ENCODE measurements at places on chromosomes 13 and 19.

DNA sequence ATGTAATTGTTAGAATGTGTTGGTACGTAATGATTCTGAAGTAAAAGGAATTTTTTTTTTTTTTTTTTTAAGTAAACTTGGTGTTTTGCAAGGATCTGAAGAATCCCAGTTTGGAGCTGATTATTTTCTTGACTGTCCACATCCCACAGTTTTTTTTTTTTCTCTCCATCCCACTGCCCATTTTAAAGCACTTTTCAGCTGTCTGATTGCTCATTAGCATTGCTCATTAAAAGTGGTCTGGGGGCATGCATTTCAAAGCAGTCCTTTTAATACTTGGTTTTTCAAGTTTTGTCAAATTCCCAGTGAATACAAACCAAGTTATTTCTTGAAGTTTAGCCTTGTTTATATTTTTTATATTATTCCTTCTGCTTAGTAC is 44.1 kb downstream of the SLAIN1 start:
- DNase-seq: no peak

- no peak for DNase-seq
Observed at GRCh38 chr13:101763191-101763590, 310.7 kb downstream of the ITGBL1 start.

- no peak for DNase-seq
Observed at GRCh38 chr13:41056194-41056593, 5.1 kb upstream of the WBP4 start.

- no peak for DNase-seq
Observed at GRCh38 chr13:34657716-34658115, 284.4 kb upstream of the NBEA start.

DNA sequence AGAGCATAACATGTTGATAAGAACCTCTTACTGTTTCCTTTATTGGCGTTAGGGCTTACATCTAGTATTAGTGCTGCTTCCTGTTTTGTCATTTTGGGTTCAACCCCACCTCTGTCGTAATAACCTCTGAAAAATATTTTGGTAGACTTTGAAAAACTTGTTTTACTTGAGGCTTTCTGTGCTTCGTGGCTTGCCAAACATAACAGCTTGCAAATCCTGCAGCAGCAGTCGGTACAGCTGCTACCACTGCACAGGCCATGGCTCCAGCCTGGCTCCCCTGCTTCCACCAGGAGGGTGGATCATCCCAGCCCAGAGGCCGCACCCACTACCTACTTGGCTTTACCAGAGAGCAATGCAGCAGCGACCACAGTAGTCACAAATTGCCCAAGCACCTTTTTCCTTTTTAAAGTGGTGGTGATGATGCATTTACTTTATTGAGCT is 11.8 kb upstream of the CEACAM4 start:
- DNase-seq: no peak

- DNase-seq: no peak
Observed at GRCh38 chr13:114339857-114340534, 25.7 kb downstream of the CHAMP1 start.

- DNase-seq: no peak
Observed at GRCh38 chr13:113357529-113357928, 6.4 kb downstream of the GRTP1 start.

GRCh38 chr19:43847246-43847645 is 20.1 kb downstream of the ZNF283 start:
- DNase-seq: no peak

DNA sequence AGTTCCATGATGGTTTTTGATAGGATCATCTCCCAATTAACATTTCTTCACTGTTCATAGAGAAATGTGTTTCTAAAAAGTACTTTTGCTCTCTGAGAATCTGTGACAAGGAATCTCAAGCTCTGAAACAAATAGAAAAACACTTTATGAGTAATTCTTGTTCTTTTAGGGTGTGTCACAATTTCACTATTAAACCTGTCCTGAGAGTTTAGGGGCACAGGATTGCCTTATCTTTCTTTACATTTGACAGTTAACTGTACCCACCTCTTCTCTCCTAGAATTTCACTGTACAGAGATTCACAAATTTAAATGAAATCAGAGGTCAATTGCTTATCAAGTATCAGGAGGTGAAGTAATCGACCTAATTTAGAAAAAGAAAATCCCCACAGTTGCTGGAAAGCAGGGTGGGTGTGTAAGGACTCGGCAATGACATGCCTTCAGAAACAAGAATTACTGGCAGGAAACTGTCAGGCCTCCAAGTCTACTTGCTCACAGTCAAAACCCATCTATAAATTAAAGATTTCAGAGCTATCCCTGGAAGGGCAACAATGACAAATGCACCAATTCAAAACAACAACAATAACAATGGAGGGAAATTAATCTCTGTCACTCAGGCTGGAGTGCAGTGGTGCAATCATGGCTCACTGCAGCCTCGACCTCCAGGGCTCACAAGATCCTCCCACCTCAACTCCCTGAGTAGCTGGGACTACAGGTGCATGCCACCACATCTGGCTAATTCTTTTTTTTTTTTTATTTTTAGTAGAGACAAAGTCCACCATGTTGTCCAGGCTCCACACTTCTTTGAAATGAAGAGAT is 250.2 kb downstream of the ABCC4 start:
- DNase-seq: no peak

GRCh38 chr19:17473041-17473440 is 2.7 kb downstream of the SLC27A1 start:
- DNase-seq: no peak

DNA sequence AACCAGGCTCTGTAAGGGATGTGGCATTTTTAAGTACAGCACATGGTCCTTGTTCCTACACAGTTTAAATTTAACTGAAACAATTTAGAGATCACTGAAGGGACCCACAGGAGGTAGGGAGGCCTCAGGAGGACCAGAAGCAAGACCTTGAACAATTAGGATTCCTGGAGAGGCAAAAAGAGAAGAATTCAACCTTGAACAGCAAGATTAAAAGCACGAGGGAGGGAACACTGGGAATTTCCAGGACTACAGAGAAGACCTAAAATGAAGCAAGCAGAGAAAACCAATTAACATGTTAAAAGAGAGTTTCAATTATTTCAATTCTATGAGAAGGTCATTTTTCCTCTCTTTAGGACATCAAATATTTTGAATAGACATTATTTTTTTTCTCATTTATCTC is 160.3 kb downstream of the KCTD12 start:
- no peak for DNase-seq

DNA sequence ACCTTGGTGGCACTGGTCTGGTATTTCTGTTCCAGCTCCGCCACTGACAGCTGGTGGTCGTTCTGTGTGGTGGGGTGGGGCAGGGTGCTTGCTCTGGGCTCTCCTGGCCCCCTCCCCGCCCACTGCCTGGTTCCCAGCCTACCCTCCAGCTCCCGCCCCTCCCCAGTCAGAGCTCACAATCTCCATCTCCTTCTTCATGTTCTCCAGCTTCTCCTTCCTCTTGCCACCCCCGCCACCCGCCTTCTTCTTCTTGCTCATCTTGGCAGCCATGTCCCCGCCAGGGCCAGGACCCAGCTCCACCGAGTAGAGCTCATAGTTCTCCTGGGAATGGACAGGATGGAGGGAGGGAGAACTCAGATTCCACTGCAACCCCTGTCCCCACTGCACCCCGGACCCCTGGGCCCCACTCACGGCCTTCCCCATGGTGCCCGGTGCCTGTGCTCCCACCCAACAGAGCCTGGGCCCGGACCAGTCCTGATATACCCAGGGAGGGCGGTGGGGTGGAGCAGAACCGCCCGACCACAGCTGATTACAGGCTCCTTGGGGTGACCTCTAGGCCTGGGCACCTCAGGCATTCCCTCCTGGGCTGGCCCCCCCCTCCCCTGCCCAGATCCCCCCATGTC is at the start of gene ATP4A:
ATP4A (minus strand) TSS at position 452 of the 623 bp plus-strand sequence; CDS start at position 423, 29 bp downstream.
- no peak for DNase-seq

DNA sequence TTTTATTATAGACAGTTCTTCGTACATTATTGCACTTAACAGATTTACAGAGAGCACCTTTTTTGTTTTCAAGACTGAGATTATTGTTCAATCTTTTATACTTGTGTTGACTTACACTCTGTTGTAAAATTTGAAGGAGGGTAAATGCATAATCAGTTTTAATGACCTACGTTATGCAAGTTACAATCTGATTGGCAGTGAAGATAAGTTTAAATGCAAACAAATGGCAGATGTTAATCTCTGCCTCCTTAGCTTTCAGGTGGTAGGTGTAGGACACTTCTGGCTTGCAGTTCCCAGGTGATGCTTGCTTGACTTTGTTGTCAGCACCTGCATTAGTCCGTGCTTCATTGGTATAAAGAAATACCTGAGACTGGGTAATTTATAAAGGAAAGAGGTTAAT is 424.9 kb downstream of the FGF9 start:
- DNase-seq: no peak

DNA sequence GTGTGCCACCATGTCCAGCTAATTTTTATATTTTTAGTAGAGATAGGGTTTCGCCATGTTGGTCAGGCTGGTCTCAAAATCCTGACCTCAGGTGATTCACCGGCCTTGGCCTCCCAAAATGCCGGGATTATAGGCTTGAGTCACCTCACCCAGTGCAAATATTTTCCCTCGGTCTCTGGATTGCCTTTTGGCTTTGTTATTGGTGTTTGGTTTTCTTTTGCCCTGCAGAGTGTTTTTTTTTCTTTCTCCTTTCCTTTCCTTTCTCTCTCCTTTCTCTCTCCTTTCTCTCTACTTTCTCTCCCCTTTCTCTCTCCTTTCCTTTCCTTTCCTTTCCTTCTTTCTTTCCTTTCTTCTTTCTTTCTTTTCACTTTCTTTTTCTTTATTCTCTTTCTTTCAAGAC is 33.2 kb downstream of the KDM4B start:
- DNase-seq: no peak

DNA sequence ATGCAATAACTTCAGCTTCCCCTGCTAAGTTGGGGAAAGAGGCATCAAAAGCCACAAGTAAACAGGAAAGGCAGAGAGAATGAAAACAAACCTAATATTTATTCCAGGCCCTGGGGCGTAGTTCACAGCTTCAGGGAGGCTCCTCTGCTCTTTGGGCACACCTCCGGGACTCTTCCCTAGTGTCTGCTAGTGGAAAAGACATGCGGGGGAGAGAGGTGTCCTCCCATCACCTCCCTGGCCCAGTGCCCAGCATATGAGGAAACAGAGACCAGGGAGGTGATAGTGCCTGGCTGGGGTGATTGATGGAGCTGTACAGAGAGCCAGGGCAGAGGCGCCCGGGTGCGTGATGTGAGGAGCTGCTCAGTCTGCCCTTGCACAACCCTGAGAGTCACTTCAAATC is 71.0 kb downstream of the RASL11A start:
- no peak for DNase-seq
